ENCODE measurements at places on chromosomes 11 and 22.

DNA sequence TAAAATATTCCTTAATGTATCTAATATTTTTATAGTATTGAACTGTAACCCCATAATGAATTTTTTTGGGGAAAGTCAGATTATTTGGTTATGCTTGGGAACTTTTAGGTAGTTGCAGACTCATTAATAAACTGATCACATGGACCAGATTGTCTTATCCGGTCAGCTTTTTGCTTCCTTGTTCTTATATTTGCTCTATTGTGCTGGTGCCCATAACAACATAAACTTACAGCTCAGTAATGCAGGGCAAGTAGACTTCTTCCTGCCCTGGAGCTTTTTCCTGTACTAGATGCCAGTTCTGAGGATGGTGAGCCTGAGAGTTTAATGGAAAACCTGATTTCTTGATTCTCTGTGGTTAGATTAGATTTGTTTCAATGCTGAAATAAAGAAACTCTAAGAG is 53.2 kb downstream of the MTMR3 start:
- DNase-seq: no peak

DNA sequence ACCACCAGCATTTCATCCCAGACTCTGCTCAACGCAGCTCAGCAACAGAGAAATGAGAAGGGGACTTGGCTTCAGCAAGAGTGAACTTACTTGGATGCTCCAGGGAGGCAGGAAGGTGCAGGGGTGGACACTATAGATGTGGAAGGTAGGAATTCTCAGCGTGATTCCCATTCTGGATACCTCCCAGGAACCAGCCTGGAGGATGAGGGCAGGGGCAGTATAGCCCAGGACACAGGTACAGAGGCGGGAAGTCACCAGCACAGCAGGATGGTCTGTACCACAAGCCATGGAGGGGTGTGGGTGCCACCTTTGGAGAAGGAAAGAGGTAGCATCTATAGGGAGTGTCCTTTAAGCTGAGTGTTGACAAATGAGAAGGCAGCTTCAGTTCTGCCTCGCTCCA is 1275.2 kb downstream of the TBC1D22A start:
- no peak for DNase-seq

GRCh38 chr11:60860943-60861342 is 5.2 kb upstream of the PTGDR2 start:
- no peak for DNase-seq

- DNase-seq: no peak
Observed at GRCh38 chr11:64694026-64694755, 28.8 kb downstream of the NRXN2 start.

- no peak for DNase-seq
Observed at GRCh38 chr11:26778000-26778757, 56.3 kb upstream of the SLC5A12 start.

DNA sequence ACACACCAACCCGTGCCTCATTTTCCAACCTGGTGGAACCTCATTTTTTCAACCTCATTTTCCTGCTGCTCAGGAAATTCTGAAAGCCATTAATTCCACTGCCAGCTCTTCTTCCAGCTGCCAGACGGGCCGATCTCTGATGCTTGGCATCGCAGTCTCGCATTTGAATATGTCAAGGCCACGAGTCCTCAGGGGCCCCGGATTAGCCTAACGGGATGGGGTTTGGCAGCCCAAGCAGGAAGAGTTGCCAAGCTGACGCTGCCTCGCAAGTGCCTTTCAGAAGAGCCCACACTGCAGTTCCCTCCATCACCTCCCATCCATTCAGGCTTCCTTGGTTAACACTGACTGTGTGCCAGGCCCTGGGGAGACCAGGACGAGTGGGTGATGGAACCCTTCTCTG is 8.7 kb downstream of the RASD2 start:
- no peak for DNase-seq

GRCh38 chr11:1752907-1753228 is 2.5 kb upstream of the IFITM10 start:
- no peak for DNase-seq

GRCh38 chr22:23532731-23533130 is 47.4 kb downstream of the IGLL1 start:
- DNase-seq: no peak

GRCh38 chr11:57658023-57658361 is 430 bp downstream of the CLP1 start:
- DNase-seq: no peak

GRCh38 chr11:111941963-111942362 is 4.8 kb downstream of the DIXDC1 start:
- no peak for DNase-seq

GRCh38 chr11:10925149-10925926 is 67.5 kb upstream of the ZBED5 start:
- DNase-seq: no peak

DNA sequence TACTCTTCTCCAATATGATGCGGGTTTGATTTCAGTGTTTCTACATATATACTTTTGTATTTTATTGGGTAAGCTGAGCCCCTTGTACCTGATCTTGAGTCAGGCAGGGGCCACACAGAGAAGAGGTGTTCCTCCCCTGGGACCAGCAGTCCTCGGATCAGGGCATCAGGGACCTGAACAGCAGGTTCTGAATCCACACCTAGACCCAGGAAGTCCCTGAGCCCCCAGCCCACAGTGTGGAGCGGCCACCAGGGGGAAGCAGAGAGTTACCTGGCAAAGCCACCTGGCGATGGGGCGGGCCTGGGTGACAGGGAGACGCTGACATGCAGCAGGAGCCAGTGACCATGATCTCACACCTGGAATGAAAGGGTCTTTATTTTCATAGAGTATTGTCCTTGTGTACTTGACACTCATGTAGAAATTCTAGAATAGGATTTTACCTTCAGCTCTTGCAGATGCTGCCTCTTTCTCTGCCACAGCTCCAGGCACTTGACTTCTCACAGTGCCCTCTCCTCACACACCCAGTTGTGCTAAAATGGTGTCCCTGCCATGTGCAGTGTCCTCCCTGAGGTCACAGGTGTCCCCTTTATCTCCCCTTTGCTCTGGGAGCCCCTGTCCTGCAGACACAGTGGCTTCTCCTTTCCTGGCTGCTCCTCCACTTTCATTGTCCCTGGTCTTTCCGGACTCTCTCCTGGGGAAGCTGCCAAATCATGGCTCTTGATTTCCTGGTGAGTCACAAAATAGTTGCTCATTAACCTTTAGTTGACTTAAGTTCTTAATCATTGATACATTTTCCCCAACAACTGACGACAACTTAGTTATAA is 48.5 kb downstream of the GGTLC2 start:
- DNase-seq: peak; percentile 51

DNA sequence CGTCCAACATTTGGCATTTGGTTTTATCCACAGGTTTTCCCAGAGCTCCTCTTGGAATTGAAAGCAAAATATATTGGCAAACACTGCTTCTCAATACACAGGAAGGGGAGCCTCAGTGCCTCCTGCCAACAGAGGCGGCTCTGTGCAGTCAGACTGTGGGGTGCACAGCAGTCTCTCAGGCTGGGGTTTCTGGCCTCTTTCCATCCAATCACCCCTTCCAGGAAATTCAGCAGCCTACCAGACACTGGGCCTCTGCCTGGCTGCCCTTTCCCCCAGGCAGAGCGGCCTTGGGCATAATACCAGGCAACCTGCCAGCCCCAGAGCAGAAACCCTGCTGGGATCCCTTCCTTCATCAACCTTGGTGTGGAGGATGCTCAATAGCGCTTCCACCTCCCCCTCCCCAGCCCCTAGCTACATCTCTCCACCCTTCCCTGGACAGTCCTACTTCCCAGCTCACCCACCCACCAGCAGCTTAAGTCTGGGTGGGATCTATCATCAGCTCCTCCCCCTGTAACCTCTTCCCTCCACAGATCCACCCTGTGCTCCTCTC is 17.8 kb upstream of the RAPSN start:
- DNase-seq: no peak

- DNase-seq: no peak
Observed at GRCh38 chr22:35769974-35770373, 52.3 kb downstream of the APOL5 start.

DNA sequence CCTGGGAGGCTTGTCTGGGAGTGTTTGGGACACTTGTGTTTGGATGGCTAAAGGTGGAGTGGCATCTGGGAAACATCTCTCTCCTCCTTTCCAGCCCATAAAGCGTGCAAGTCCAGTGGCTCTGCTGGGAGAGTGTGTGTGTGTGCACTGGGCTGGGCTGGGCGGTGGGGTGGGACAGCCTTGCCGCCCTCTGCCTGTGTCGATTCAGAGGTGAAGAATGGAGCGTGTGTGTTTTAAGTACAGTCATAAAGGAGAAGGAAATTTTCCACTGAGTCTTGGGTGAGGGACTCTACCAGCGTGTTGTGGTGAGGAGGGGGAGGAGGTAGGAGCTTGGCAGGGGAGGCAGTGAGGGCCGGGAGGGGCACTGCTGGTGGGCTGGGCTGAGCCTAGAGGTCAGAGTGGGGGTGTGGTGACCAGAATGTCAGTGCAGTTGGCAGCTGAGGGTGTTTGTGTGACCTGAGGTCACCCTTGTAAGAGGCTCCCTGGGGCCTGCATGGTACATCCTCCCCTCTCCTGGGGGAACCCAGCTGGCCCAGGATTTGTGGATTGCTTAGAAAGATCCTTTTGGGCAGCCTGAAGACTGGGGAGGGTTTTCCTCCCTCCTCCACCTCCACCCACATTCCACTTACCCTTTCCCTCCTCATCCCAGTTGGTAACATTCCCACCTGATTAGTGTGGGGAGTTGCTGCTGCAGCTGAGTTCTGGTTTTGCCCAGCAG is 1.7 kb downstream of the TIMP3 start:
- no peak for DNase-seq

GRCh38 chr11:17769218-17769617 is 34.6 kb downstream of the KCNC1 start:
- DNase-seq: no peak

GRCh38 chr11:8017071-8017470 is 29.9 kb downstream of the EIF3F start:
- no peak for DNase-seq

GRCh38 chr11:8961401-8961800 is 2.8 kb downstream of the TMEM9B start:
- no peak for DNase-seq

DNA sequence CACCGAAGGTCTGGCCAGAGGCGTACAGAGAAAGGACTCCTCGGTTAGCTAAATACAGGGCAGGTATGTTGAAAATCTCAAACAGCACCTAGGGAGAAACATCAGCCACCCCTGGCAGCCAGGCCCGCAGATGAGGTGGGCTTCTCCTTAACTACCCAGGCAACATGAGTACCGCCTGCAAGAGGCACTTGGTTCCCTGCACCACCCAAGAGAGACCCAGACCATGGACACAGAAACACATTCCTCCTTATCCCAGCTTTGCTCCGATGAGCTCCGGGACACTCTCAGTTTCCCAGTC is 53.0 kb downstream of the DHCR7 start:
- no peak for DNase-seq

GRCh38 chr22:42080287-42080686 is 787 bp downstream of the SMDT1 start:
- DNase-seq: no peak

DNA sequence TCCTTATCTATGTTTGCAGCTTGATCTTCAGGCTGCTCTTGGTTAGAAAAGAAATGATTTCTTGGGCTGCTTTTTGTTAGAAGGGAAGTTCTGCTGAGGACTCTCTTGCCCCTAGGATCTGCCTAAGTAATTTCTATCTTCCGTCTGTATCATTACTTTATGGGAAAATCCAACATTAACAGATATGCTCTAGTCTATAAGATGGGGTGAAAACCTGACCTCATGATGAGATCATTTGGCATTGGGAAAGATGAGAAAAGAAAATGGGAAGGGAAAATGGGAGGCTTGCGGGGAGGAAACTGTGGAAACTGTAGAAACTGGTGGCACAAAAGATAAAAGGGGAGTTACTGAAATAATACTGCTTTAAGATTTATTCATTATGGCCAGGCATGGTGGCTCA is 63.6 kb downstream of the FDX1 start:
- no peak for DNase-seq

- DNase-seq: no peak
Observed at GRCh38 chr22:32546496-32546895, 71.9 kb downstream of the FBXO7 start.

GRCh38 chr22:27791159-27791858 is 10.2 kb downstream of the MN1 start:
- no peak for DNase-seq

DNA sequence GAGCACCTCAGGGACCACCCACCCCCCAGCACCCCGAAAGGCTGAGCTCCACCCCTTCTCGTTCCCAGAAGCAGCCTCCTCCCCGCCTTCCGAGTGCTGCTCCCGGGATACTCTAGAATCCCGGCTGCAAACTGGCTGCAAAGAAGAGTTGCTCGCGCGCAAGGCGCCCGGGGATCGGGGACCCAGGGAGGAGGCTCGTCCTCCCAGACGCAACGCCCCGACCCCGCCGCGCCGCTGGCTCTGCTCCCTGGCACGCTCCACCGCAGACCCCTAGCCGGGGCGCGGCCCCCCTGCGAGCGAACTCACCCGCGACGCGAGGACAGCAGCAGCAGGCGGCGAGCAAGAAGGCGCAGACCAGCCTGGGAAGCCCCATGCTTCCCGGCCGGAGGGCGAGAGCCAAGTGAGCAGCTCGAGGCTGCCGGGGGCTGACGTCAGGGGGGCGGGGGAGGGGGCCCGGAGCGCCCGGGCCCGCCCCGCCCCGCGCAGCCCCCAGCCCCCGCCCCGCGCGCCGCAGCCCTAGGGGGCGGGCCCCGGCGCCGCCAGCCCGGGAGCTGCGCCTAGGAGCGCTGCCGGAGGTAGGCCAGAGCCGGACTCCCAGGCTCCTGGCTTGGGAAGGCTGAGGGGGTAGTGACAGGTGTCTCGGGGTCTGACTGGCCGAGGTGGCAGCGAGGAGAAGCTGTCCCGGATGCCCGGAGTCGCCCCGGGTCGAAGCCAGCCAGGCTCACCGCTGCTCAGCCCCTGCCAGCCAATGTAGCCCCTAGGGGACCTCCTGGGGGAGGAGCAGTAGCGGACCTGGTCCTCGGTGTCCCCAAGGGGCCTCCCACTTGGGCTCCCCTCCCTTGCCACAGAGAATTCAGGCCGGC is at the start of gene MCAM:
Gene MCAM (minus strand): TSS at position 402 of the 863 bp plus-strand sequence. CDS start 29 bp downstream, at position 373.
- DNase-seq: peak; percentile 7

- no peak for DNase-seq
Observed at GRCh38 chr11:63643205-63643604, 28.0 kb downstream of the ATL3 start.

DNA sequence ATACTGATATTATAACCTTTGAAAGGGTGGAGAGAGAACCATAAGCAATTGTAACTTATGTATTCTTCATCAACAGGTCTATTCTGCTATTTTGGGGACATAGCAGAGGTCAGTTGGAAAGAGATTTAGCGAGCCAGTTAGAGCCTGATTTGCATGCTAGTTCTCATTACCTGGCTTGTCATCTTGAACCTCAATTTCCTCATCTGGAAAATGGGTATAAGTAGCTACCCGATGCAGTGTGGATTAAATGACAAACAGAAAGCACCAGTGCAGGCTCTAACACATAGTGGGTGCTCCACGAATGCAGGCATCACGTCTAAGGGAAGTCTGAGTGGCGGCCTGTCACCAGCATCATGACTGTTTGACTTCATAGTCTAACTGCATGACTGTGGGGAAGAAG is 67.7 kb downstream of the LDLRAD3 start:
- DNase-seq: no peak

GRCh38 chr11:103544874-103545273 is 435.6 kb downstream of the DYNC2H1 start:
- no peak for DNase-seq

Measured in stimulated activated naive CD4-positive, alpha-beta T cell treated with Interleukin-2 at 50 U/mL for 16 hours (primary cell).